Suppressor macrophage treated with lipopolysaccharide for 4 hours (primary cell): ENCODE measurements at places on chromosomes 11 and 22.

DNA sequence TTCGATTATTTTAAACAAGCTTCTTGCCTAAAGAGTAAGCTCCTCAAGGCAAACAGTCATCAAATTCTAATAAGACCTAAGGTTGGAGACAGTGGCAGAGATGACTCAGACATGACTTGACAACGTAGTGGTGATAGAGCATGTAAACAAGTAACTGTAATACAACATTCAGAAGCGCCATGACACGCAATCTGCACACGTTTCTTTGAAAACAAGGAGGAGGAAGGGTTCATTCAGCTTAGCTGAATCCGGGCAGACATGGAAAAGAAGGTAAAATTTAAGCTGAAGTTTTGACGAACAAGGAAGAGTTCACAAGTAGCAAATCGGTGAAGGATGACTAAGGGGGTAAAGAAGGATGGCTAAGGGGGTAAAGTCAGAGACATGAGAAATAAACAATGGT is 152.4 kb upstream of the ZC3H12C start:
- peak; percentile 36 for DNase-seq

DNA sequence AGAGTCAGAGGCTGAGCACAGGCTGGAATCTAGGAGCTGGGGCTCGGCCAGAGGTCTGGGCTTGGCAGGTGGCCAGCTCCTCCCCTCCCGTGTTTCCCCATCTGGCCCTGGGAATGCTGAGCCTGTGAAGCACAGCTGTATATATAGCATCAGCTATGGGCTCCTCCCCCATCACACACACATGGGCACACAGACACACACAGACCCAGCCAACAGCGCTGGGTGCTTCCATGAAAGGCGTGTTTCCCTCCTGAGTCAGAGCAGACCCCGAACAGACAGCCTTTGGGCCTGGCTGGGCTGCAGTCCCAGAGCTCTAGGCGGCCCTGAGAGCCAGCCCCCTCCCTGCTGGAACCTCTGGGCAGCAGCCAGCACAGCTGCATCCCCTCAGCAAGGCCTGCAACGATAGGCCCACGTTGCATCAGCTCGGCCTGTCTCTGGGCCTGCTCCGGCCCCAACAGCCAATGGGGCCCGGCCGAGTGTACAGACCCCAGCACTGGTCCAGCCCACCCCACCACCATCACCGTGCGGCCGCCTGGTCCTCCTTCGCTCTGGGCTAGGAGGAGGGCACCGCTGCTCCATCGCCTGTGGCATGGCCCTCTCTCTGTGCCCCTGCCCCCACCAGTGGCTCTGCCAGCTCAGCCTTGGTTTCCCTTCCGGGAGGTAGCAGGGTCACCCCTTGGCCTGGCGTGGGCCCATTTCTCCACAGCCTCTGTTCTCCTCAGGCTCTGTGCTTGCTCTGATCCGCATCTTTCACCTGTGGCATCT is 7.6 kb upstream of the SERPINH1 start:
- no peak for DNase-seq

DNA sequence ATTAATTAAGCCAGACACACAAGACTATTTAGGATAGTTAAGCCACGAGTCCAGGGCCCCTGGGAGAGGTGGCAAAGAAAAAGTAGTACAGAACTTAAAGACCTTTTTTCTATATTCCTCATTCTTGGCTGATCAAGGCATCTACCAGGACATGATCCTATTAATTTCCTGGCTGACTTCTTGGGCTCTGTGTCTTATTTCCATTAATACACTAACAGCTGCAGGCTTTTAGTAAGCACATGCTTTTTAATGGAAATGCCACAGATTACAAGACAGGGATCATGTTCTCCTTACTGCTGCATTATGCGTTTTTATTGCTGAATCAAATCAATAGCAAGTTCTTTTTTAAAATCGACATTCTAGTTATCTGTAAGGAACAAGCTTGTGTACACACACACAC is 35.2 kb downstream of the BTG4 start:
- no peak for DNase-seq

GRCh38 chr11:76629853-76630599 is 40.5 kb downstream of the LRRC32 start:
- DNase-seq: peak; percentile 94

- no peak for DNase-seq
Observed at GRCh38 chr22:49272546-49273125, 555.0 kb downstream of the BRD1 start.

GRCh38 chr11:73585834-73586575 is 11.9 kb downstream of the FAM168A start:
- no peak for DNase-seq

DNA sequence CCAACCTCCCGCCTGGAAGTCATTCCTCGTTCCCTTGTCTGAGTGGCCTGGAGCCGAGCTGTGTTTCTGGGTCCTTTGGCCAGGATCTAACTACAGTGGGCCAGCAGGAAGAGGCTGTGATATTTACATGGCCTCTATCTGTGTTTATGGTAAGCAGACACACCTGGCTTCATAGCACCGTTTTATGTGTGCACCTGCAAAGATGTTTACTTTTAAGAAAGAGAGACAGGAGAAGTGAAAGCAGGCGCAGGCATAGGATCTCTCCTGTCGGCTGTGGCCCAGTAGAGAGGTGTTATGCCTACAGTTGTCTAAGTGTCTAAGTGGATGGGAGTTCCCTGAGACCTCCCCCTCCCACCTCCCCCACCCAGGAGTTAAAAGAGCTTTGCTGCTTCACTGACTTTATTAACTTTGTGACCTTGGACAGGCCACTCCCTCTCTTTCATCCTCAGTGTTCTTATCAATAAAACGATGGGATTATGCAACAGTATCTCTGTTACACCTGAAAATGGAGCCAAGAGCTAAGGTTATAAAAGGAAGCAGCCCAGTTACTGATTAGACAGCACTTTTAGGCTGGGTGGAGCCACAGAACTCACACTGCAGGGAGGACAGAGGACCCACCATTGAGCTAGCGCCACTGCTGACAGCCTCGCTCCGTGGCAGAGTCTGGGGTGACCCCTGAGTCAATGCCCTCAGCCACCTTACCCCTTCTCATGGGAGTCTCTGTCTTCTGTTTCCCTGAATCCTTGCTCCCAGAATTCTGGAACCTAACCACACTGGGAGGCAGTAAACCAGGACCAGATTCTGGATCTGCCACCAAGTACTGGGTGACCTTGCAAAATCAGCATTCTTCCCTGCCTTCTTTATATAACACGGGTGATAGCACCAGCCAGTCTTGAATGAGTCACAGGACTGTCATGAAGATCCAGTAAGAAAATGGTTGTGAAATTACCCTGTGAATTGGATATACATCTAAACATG is 22.0 kb downstream of the ST14 start:
- DNase-seq: peak; percentile 83

GRCh38 chr22:37681556-37682049 is 4.5 kb upstream of the NOL12 start:
- DNase-seq: peak; percentile 78

- no peak for DNase-seq
Observed at GRCh38 chr22:38490915-38491314, 15.2 kb downstream of the DDX17 start.

- no peak for DNase-seq
Observed at GRCh38 chr11:79043726-79044125, 397.1 kb downstream of the TENM4 start.

DNA sequence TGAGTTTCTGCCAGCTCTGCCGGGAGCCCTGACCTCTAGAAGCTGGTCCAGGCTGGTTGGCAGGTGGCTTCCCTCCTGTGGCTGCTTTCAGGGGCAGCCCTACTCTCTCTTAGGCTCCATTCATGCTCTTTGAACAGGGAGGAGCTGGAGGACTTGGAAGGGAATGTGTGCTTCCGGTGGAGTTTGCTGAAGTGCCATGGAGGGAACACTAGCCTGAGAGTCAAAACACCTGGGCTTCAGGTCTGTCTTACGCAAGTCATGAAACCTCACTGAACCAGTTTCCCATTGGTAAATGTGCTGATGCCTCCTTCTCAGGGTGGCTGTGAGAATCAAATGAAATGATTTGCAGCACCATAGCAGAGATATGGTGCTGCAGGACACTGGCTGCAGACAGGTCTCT is 224.5 kb downstream of the KIRREL3 start:
- no peak for DNase-seq

- no peak for DNase-seq
Observed at GRCh38 chr11:96051820-96052219, 127.9 kb upstream of the MTMR2 start.

DNA sequence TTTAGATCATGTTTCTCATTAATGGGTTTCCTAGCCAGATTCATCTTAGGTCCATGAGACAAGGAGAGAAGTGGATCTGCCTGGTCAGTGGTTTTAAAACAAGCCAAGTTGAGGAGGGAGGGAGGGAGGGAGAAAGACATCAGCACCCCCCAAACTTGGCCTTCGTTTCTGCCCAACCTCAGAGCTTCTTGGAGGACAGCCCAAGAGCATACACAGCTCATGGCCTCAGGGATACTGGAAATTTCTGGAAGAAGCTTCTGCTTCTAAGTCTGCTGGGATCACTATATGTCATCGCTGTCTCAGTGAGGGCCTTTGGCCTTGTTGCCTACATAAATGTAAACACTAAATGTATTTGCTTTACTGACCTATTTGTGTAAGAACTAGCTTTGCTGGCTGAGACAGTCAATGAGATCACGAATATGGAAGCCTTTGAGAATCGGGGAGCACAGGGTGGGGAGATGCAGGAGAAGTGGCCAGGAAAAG is 375.1 kb downstream of the BUD13 start:
- no peak for DNase-seq

GRCh38 chr11:26964339-26964738 is 29.6 kb upstream of the FIBIN start:
- no peak for DNase-seq

DNA sequence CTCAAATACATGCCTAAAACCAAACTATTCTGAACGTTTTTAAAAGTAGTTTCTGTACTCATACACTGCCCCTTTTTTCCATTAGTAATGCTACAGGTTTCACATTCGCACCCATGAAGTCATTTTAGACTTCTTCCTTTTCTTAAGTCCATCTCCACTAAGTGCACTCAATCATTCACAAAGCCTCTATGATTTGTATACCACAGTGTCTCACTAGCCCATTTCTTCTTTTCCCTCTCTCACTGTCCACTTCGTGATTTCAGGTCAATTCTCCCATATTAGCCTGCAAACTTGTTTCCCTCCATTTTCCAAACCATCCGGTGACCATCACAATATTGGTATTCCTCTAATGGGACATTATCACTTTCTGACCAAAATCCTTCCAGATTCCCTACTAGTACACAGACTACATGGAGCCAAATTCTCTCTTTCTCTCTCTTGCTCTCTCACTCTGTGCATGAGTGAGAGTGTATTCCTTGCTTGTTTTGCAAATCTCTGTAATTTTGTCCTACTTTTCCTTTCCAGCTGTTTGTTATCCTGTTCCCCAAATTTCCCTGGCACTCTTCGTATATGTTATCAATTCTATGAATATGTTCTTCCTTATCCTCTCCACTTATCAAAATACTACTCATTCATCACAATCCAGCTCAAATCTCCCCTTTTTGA is 3.4 kb upstream of the ZC3H12C start:
- DNase-seq: peak; percentile 77

GRCh38 chr11:60235321-60235720 is 7.6 kb downstream of the MS4A4E start:
- DNase-seq: peak; percentile 54

GRCh38 chr22:17767233-17768065 is 6.8 kb downstream of the BID start:
- DNase-seq: peak; percentile 72

DNA sequence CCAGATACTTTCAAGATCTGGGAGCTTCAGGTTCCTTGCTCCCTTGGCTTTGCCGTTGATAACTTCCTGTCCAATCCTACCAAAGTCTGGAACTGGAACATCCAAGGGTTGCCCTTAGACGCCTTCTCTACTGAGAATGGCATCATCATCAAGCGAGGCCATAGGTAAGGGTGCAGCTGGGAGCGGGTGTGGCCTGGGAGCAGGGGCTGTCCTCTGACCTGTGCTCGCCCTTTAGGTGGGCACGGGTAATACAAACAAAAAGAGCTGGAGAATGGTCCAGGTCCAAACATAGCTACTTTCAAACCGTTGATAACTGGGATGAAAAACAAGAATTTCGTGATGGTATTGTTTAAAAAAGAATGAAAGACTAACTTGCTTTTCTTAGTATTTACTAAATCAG is 25.0 kb downstream of the CASP12 start:
- DNase-seq: no peak

DNA sequence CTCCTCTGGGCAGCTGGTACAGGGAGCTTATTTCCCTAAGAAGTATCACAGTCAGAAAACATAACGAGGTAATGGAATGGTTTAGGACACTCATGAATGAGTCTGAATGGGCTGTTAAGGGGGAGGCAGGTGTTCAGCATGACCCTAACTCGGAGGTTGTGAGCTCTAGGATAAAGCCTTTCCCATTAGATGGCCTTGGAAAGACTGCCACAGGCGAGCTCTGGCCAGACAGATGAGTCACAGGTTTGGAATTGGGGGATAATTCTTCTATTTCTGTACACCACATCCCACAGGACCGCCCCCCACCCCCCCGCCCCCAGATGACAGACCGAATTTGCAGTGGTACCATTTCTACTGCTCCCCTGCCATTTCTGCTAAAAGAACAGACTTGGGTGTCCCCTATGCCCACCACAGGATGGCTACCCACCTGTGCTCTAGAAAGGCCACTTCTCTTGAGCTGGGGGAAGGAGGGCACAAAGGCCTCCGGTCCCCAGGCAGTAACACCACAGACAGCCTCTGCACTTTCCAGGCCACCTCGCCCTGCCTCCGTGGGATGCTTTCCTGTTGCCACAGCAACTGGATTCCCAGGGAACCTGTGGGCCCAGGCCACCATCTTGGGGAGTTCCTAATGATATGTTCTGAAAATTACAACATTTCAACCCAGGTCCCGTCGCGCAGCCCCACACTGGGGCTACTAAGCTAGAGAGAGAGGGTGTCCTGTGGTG is 76.7 kb downstream of the TRIM29 start:
- no peak for DNase-seq

DNA sequence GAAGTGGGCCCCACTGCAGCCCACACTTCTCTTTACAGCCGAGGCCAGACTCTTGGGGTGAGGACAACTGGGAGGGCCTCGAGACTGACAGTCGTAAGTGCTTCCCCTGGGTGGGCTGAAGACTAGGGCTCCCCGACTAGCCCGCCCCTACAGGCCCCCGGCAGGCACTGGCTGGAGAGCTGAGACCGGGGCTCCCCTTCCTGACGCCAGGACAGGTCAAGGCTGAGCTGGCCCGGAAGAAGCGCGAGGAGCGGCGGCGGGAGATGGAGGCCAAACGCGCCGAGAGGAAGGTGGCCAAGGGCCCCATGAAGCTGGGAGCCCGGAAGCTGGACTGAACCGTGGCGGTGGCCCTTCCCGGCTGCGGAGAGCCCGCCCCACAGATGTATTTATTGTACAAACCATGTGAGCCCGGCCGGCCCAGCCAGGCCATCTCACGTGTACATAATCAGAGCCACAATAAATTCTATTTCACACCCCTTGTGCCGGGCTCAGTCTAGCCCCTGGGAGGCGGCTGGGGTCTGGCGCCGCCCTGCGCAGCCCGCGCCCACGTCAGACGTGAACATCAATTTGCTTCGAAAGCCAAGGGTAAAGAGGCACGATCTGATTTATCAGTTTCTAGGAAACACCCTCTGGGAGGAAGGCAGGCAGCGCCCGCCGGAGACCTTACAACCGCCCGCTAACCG is 13.5 kb downstream of the SCYL1 start:
- no peak for DNase-seq
